Jurkat, Clone E6-1 (cell line): ENCODE measurements at places on chromosomes 16 and 17.

DNA sequence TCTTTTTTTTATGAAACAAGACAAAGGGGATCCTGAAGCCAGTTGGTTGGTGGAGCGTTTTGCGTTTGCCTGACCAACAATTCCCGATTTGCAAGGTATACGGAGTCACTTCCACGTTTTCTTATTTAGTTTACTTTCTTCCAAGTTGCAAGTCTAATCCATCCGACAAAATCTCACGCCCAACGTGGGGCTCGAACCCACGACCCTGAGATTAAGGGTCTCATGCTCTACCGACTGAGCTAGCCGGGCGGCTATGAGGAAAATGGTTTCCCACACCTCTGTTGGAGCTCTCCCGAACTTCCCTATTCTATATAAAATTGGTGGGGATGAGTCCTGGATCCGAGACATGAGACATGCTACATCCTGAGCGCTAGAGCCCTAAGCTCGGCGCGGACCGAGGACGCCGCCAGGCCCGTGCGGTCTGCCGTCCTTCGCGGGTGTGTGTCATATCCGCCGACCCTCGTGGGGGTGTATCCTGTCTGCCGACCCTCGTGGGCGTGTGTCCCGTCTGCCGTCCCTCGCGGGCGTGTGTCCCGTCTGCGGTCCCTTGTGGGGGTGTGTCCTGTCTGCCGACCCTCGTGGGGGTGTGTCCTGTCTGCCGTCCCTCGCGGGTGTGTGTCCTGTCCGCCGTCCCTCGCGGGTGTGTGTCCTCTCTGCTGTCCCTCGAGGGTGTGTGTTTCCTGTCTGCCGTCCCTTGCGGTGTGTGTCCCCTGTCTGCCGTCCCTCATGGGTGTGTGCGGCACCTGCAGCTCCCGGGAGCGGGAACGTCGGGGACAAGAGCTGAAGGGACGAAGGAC, 22.6 kb downstream of the ZNF213 start:
- DNase-seq, result peak; percentile 79

GRCh38 chr17:17840751-17841591, 4.2 kb upstream of the SREBF1 start:
- DNase-seq, result no peak

GRCh38 chr16:83833921-83834320, 26.1 kb downstream of the HSBP1 start:
- no peak for DNase-seq

DNA sequence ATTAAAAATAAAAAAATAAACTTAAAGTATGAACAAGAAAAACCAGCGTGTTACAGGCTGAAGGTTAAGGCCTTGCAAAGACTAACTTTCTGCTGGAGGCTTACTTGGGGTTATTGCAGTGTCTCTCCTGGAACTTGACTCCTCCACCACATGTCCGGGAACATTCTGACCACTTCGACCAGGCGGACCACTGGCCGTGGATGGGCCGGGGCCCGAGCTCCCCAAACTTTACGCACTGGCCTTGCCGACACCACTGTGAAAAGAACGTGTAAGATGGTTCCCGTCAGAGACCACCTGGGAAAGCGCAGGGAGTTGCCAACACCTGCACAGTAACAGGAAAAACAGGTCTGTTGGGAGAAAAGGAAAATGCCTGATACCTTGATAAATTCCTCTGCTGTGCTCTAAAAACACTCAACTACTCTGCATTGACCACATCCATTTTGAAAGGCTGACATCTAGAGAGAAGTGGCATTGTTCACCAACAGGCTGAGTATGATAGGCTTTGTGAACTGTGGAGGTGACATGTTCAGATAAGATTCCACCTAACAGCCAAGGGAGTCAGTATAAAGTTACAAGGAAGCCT, 99.1 kb downstream of the ADAMTS18 start:
- DNase-seq, result no peak

DNA sequence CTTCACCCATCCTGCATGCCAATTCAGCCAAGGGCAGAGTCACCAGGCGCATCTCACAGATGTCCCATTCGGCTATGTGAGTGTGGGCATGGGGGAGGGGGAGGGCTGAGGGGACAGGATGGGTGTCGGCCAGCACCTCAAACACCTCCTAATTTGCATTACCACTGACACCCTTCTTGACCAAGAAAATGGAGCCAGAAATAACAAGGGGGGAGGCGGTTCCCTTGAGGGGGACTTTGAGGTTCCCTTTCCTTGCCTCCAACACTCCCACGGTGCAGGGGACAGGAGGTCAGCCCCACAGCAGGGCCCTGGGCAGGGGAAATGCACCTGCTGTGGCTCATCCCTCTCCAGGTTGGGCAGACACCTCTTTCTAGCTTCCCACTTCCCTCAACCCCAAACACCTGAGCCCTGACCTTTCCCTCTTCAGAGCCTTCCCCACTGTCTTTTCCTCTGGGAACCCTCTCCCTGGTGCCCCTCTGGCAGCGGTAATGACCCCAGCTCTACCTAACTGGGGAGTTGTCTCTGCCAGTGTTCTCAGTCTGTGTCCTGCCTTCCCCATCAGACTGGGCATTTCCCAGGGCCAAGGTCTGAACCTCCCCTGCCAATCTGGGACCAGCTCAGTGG, 18.2 kb upstream of the TBX21 start:
- no peak for DNase-seq

GRCh38 chr16:67936124-67936879, at the start of gene PSMB10:
Gene PSMB10, minus strand, starts transcription at chr16:67936850. Its CDS starts 101 bp downstream, at chr16:67936749.
- peak; percentile 48 for DNase-seq

DNA sequence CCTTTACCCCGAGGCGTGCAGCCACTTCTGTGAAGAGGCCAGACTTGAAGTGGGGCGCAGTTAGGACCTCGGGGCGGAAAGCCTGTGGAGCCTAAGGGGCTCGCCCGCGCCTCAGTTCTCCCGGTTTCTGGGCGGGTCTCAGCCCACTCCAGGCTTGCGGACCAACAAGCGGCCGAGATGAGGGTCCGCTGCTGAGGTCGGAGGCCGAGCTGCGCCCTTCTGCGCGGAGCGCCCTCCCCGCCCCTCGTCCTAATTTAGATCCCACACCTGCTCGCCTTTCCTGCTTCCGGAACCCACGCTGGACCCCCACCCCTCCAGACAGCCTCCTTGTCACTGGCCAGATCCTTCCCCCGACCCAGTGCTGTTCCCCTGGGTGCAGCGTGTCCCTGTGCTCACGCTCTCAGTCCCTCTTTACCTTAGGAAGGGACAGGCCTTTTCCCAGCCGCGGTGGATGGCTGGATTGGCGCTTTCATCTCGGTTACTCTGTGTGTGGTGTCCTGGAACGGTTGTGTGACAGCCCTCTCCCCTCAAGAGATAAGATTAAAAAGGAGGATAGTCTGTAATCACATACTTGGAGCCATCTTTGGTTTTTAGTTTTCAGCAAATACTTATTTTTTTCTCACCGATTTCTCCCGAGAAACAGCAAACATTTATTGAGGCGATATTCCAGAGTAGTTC, 933 bp upstream of the ATXN7L3 start:
- DNase-seq, result no peak

DNA sequence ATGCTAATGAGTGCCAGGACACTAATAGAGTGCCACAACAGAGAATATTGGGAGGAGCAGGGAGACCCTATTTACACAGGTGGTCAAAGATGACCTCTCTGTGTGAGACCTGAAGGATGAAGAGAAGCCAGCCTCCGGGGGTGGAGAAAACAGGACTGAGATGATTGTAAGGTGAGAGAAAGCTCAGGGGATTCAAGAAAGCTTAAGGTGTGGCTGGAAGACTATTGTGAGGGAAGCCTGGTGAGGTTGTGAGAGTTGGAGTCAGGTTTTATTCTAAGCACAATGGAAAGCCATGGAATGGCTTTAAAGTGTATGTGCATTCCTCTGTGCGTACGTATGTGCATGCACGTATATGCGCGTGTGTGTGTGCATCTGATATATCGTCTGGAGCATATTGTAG, 10.4 kb upstream of the MARCHF10 start:
- DNase-seq, result no peak

DNA sequence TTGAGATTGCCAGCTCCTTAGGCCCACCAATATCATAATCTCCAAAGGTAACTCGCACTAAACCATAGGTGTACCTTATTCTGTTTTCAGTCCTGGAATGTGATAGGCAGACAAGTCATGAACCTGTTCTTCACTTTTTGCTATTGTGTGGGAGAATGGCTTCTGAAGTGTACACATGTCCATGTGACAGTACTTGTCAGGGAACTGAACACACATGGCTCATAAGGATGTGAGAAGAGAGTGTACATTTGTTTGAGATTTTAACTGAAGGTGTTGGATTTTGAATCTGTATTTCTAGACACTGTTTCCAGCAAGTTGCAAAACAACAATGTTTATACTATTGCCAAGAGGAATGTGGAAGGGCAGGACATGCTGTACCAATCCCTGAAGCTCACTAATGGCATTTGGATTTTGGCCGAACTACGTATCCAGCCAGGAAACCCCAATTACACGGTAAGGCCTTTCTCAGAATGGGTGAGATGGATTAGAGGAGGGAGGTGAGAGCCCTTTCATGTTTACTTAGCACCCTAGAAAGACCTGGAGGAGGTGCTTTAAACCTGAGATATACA, 14.5 kb upstream of the RASL10B start:
- DNase-seq, result no peak

DNA sequence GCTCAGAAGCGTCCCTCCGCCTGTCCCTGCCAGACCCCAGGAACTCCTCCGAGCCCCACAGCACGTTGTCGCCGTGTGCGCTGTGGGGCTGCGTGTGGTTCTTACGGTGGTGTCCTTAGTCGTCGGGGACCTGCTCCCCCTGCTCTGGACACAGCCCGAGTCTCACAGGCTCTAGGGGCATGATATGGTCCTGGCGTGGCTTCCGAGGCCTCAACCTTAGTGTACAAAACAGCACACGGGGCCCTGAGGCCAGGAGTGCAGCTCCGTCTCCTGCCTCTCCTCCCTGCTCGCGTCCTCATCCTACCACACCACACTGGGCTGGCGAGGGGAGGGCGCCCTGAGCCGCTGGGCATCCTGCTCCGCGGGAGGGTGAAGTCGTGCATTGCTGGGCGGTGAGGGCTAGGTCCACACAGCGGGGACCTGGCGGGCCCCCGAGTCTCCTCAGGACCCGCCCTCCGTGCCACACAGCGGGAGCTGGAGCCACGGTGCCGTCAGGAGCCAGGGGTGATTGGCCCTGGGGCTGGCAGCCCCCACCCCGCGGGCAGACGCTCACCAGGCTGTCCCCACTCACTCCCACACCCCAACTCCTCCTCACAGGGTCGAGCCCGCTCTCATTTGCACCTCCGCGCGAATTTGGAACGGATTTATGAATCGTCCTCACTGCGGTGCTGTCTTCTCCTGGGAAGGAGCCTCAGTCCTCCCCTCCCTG, 1.2 kb upstream of the MAFG start:
- DNase-seq, result no peak

GRCh38 chr16:73915935-73916334, 380.7 kb upstream of the PSMD7 start:
- DNase-seq, result no peak

- no peak for DNase-seq
Measured at GRCh38 chr16:938752-939151, 32.0 kb downstream of the LMF1 start.
